NB4 (cell line): ENCODE measurements at places on chromosomes 3 and 15.
A peak's percentile ranks its signal among the peaks of the same experiment; 100 is the strongest.

DNA sequence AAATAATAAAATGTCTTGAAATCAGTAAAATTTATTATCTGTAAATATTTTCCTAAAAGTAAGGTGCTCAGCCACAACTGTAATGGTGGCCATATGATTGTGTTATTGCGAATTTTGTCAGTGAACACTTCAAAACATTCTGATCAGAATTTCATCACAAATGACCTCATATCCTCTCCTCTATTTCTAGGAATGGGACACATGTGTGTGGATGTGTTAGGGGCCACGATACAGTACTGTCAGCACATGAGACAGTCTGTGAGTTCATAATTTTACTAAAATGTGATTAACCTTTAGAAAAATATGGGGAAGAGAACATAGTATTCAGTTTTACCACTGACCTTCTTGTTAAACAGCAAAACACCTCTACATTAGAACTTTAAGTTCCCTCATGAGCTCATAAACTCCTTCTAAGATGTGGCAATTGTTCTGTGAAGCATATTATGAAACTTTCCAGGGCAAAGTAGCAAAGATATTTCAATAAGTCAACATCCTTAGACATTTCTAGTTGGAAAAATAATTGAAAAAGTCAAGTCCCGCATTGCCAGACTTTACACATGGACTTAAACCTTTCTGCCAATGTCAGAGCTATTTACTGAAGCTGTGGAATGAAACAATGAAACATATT, 158.2 kb upstream of the ABI3BP start:
- no peak for DNase-seq

- DNase-seq: peak; percentile 78
Observed at GRCh38 chr3:171328419-171329082, 131.7 kb downstream of the TNIK start.

- DNase-seq: no peak
Observed at GRCh38 chr3:189184566-189184965, 12.8 kb downstream of the TPRG1 start.

DNA sequence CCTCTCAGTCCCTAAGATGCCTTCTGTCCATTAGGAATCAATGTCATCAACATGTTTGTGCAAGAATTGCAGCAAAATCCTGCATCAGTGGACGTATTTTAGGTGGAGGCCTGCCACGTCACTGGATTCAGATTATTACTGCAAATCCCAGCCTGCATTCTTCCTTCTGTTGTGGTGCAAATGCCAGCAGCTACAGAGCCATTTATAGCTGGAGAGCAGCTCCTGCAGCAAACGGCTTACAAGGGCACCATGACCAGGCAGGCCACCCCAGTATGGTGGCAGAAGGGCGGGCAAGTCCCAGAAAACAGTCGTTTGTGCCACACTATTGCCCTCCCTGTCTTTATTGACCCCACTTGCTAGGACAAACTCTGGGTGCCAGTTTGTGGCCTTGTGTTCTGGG, 74.7 kb downstream of the SNRK start:
- no peak for DNase-seq

GRCh38 chr3:46998121-46998851, 18.8 kb downstream of the NBEAL2 start:
- peak; percentile 73 for DNase-seq

DNA sequence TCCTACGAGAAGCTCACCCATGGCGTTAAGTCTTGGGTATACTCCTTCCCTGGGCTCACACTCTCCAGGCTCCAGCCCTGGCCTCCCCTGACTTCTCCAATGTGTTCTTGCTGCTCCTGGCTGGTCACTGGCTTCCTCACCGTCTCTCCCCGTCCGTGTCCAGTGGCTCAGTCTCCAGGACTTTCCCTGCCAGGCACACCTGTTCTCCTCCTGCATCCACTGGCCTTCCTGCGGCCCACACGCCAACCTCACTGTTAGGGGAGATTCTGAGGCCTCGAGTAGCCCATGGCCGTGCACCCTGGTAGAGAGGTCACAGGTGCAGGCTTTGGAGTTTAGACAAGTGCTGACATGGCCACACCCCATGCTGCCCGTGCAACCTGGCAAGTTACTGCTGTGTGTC, 91.9 kb upstream of the SNRPA1 start:
- no peak for DNase-seq

GRCh38 chr15:79172801-79173460, 82.4 kb upstream of the RASGRF1 start:
- no peak for DNase-seq

DNA sequence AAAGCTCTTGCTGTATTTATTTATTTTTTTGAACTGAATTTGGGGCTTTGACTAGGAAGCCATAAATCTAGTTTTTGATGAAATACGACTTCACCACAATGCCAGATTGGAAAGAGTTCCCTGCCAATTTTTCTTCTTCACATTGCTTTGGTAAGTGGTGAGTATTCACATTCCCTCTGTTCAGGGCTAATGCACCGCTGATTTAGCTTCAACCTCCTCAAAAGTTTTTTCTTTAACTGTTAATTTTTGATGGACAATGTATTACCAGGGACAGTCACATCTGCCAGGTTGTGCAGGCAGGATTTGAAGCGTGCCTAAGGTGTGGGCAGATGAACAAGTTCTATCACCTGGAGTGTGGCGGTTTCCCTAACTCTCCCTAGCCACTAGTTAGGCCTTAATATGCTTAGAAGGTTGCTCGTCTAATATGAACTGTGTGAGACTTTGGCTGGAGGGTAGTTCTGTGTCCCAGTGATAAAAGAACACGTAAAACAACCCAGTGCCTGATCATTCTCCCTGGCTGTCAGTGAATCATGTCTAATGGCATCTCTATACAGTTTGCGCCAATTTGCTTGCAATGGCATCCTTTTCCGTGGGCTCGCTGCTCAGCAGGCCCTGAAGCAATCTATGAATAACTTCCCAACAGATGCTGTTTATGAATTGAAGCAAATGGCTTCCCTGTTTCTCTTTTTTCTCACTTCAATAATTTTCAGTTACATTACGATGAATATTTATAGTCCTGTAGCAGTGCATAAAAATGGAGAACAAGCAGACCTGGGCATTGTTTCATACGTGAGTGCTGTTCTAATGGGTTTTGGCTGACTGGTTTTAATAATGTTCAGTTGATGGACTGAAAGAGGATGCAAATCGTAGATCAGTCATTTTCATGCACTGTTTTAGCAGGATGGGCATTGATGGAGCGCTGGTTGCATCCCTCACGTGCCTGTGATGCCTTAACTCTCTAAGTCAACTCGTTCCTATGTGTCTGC, 243.2 kb upstream of the SUCLG2 start:
- no peak for DNase-seq

- no peak for DNase-seq
Observed at GRCh38 chr3:141828487-141828886, 48.0 kb upstream of the ATP1B3 start.

DNA sequence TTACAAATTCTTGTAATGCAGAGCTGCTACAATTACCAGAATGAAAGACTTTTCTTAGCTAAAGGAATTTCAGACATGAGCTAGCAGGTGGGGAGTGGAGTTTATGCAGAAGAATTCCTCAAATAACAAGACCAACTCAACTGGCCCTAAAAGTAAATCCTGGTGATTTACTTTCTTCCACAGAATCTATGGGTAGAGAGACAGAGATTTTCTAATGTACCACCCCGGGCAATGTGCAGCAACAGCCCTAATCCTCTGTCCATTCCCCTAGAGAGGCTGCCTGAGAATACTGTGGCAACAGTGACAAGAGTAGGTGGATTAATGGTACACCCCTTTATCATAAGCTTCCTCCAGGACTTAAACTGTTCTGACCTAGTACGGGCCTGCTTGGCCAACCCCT, 55.2 kb downstream of the AQR start:
- no peak for DNase-seq

DNA sequence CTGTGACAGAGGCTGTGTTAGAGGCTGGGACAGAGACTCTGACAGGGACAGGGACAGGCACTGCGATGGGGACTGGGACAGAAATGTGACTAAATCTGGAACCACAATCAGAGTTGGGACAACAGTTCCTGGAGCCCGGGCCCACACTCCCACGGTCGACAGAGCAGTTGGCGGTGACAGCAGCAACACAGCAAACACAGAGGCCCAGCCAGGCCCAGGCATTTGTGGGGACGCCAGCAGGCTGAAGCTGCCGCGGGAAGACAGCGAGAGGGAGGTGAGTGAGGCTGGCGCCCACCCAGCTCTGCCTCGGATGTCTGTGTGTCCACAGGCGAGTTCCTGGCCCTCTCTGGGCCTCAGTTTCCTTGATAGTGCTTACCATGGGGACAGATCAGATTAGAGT, 9.3 kb upstream of the HCN4 start:
- DNase-seq: no peak

DNA sequence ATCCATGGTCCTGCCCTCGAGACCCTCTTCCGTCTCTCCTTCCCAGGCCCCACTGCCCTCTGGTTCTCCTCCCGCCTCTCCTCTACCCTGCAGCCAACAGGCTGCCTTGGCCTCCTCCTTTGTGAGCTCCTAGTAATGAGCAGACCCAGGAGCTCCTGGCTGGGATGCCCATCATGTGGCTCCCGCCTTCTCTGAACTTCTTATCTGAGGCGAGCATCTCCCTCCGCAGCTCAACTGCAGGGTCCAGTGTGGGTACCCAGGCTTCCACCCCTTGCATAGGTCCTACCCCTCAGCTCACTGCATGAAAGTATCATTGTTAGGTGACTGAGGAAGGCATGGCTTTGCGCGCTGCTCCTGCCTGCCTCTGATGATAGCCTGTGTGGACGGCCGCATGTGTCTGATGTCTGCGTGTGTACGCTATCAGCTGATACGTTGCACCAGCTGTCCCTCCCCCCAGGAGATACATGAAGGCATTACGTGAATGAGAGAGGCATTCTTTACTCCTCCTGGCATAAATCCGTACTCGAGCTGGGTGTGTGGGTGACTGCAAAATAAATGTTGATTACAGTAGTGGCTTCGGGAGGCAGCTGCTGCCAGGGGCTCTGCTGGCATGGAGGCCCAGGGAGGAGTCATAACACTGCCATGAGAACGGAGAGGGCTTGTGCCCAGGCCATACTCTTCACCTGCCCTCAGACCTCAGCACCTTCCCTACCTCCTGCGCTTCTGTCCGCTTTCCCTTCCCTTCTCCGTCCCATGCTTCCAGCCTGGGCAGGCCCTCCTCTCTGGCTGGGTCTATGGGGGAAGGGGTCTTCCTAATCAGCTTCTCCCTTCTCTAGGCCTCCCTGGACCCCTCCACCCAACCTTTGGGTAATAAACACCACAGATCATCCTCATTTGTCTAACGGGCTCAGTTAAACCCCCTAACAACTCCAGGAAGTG, 48.8 kb downstream of the ZNF710 start:
- DNase-seq: no peak

DNA sequence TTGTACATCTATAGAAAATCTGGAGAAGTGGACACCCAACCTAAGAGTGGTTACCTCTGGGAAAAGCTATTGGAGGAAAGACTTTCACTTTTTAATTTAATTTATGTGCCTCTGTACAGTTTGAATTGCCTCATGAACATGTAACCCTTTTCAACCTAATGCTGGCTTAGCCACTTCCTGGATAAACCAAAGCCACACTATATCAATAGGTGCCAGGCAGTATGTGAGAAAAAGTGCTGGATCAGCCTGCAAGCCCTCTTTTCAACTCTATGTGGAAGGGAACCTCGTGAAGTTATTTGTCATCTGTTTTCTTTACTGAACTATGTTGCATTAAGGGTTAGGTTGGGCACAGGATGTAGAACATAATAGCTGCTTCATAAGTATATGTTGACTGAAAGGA, 9.3 kb upstream of the TOPAZ1 start:
- peak; percentile 25 for DNase-seq

DNA sequence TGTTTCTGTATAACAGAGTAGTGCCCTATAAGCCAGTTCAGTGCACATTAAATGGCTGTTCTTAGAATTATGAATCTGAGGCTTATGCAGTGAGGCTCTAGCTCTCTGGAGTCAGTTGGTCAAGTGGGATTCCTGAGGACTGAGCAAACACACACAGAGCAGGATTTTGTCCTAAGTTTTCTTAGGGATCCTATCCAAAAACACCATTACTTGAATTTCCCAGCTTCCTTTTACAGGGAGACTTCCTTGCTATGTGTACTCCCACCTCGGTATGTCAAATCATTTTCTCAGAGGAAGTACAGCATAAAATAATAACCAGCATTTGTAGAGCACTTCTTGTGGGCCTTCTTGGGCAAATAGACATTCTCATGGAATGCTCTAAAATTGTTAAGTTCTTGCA, 63.1 kb upstream of the GOLGA6B start:
- DNase-seq: no peak

- DNase-seq: no peak
Observed at GRCh38 chr15:90349072-90349471, 3.0 kb upstream of the ZNF774 start.

DNA sequence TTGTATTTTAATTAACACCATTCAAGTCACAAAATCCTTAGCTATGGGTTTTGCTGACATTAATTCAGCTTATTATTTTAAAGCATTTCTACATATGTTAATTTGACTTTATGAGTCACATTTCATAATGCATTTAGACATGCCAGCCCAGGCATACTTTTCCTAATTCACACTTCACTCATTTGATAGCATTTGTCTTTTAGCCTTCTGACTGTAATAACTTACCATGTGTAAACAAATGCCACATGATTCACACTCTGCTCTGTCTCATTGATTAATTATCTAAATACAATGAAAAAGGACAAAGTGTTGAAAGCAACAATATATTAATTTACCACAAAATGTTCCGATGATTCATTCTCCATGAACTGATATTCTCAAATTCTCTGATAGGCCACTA, 927.8 kb upstream of the EPHA6 start:
- DNase-seq: no peak

DNA sequence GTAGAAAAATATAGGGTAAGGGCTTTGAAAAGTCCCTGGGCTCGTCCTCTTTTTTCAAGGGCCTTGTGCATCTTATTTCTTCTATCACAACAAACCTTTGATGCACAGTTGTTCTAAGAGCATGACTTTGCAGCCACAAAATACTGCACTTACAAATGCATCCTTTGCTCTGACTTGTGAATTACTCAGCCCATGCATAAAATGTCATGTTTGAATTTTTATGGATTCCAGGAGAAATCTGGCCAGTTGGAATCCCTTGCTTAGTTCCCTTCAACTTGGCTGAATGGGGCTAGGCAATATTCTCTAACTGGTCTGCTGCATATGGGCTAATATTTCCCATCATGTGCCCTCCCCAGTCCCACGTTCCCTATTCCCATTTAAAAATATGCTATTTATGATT, 523.9 kb upstream of the RGMA start:
- no peak for DNase-seq
